ENCODE measurements at places on chromosomes 12 and 14. TPM values are rescaled to one million over a fixed set of nuclear protein-coding genes. Genes with fewer than 3 reads are reported as not detected.

- peaks cover 67% of the 10 kb centered on the region for H3K27me3 ChIP-seq
- no peak overlapping the region for H3K27ac ChIP-seq
- no peaks in the 10 kb centered on the region for H3K36me3 ChIP-seq
- peak; percentile 68 for DNase-seq
- H3K4me3 ChIP-seq: peak overlapping the region; percentile 65
Measured at GRCh38 chr14:90060312-90060964, 1.4 kb upstream of the KCNK13 start.

DNA sequence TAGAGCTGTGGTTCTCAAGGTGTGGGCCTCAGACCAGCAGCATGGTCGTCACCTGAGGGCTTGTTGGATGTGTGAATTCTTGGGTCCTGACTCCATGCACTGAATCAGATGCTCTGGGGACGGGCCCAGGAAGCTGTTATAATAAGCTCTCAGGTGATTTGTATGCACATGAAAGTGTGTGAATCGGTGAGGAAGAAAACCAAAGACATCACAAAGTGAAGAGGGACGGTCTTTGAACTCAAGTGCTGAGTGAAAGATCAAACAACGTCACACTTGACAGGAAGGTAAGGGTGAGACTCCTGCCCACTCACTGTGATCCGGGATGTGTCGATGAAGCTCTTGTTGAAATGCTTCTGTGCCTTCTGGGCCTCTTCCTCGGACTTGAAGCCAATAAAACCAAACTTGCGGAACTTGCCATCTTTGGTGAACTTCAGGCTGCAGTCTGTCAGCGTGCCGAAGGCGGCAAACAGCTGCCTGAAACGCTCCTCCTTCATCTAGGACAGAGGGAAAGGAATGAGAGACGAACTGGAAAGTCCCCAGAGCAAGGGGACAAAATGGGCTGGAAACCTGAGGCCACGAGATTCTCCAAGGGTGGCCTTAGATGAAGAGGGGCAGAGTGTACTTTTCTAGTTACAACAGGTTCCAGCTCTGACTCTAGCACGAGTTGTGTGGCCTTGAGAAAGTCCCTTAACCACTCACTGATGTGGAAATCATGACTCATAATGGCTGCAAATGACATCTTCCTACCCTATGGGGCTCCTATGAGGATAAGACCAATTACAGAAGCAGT lies 4.0 kb downstream of the RBM19 start:
- H3K4me1 ChIP-seq: peaks cover 46% of the 10 kb centered on the region
- peak overlapping the region; percentile 97 for H3K27ac ChIP-seq

Gene TSPAN8
- total RNA-seq: not detected

GRCh38 chr12:56337753-56338251 lies 882 bp upstream of the IL23A start:
- H3K4me1 ChIP-seq: peaks cover 44% of the 10 kb centered on the region
- peak overlapping the region; percentile 79 for H3K4me3 ChIP-seq
- no peaks in the 10 kb centered on the region for H3K27me3 ChIP-seq
- peaks cover 18% of the 10 kb centered on the region for H3K36me3 ChIP-seq

Gene MLEC
- total RNA-seq: 79.2 TPM

- H3K27me3 ChIP-seq: peaks cover 2% of the 10 kb centered on the region
- H3K4me1 ChIP-seq: no peaks in the 10 kb centered on the region
- no peak overlapping the region for H3K27ac ChIP-seq
- no peak overlapping the region for H3K4me3 ChIP-seq
- no peak for DNase-seq
Measured at GRCh38 chr12:131701705-131702572, 9.0 kb upstream of the SFSWAP start.

DNA sequence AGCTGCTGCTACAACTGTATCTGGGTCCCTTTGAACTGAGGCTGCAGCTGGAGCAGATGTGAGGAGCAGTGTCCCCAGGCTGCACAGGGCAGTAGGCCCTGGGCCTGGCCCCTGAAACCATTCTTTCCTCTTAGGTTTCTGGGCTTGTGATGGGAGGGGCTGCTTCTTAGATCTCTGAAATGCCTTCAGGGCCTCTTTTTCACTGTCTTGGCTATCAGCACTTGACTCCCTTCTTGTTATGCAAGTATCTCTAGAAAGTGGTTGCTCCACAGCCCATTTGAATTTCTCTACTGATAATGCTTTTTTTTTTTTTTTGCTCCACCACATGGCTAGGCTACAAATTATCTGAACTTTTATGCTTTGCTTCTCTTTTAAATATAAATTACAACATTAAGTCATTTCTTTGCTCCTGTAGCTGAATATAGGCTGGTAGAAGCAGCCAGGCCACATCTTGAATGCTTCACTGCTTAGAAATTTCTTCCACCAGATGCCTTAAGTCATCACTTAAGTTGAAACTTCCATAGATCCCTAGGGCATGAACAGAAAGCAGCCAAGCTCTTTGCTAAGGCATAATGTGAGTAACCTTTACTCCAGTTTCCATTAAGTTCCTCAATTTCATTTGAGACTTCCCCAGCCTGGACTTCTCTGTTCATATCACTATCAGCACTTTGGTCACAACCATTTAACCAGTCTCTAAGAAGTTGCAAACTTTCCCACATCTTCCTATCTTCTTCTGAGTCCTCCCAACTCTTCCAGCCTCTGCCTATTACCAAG lies 41.1 kb downstream of the ACSM4 start:
- no peak overlapping the region for H3K27ac ChIP-seq
- H3K4me3 ChIP-seq: no peak overlapping the region
- H3K36me3 ChIP-seq: no peaks in the 10 kb centered on the region
- no peaks in the 10 kb centered on the region for H3K27me3 ChIP-seq
- H3K4me1 ChIP-seq: peaks cover 16% of the 10 kb centered on the region

DNA sequence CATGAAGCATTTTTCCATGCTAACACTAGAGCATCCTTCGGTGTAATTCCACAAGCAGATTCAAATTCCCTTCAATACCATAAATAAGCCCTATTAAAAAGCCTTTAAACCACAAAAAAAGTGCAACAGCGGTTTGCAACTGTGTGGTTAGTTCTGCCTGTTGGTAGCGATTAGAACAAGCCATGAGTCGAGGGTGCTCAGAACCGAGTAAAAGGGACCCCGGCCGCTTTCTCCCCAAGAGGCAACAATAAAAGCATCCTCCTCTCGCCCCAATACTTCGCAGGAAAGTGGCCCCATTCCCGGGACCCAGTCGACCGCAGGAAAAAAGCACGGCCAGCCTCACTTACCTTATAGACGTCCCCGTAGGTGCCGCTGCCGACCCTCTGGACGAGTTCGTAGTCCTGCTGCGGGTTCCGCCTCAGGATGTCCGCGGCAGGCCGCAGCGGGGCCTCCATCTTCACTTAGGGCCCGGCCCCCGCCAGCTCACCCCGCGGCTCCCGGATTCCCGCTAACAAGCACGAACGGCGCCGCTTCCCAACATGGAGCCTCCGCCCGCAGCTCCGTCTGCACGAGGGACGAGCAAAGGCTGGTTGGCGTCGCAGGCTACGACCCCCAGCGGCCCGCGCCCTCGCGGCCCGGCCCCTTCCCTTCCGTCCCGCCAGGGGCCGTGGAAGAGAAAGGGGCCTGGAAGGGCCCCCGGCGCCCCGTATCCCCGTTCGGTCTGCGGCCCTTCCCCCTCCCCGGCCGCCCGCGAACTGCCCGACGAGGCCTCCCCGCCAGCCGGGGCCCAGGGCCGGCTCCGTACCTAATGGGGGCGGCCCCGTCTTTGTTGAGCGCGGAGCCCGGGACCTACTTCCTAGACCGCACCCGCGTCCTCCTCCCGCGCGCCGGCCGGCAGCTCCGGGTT lies 521 bp downstream of the MAP4K5 start:
- H3K27ac ChIP-seq: peak overlapping the region; percentile 89
- no peaks in the 10 kb centered on the region for H3K27me3 ChIP-seq
- DNase-seq: peak; percentile 53

GRCh38 chr12:65434737-65435136 lies 156.3 kb downstream of the MSRB3 start:
- H3K27me3 ChIP-seq: peaks cover 1% of the 10 kb centered on the region
- H3K4me1 ChIP-seq: no peaks in the 10 kb centered on the region
- no peak for DNase-seq
- H3K4me3 ChIP-seq: no peak overlapping the region

Gene SPX
- total RNA-seq: 0.20 TPM

DNA sequence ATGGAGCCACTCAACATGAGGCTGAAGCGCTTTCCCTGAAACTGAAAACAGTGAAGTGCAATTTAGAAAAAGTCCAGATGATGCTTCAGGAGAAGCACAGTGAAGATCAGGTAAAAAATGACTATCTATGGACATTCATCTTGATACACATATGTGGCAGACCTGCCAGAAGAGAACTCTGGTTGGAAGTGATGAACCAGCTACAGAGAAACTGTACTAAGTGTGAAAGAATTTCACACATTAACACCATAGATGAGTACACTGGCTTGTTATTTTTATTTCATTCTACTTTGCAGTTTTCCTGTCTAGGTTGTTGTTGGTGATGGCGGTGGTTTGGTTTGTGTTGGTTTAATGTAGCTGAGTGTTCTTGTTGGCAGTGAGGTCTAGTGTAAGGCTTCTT lies 174.7 kb downstream of the ESR2 start:
- DNase-seq: no peak
- H3K36me3 ChIP-seq: peaks cover 22% of the 10 kb centered on the region
- H3K27ac ChIP-seq: peak overlapping the region; percentile 63

Measured in activated CD8-positive, alpha-beta T cell treated with anti-CD3 and anti-CD28 coated beads for 36 hours (primary cell).